Activated T-cell treated with anti-CD3 and anti-CD28 coated beads, Interleukin-2, amount 50 U/mL, for 72 hours (primary cell): ENCODE measurements at places on chromosomes 3 and 15.

GRCh38 chr15:80567721-80568157, 127.4 kb upstream of the ABHD17C start:
- DNase-seq: peak; percentile 18

GRCh38 chr15:90729261-90729660, 12.1 kb downstream of the BLM start:
- no peak for DNase-seq

- DNase-seq: no peak
Measured at GRCh38 chr3:4741404-4742307, 237.6 kb upstream of the BHLHE40 start.

DNA sequence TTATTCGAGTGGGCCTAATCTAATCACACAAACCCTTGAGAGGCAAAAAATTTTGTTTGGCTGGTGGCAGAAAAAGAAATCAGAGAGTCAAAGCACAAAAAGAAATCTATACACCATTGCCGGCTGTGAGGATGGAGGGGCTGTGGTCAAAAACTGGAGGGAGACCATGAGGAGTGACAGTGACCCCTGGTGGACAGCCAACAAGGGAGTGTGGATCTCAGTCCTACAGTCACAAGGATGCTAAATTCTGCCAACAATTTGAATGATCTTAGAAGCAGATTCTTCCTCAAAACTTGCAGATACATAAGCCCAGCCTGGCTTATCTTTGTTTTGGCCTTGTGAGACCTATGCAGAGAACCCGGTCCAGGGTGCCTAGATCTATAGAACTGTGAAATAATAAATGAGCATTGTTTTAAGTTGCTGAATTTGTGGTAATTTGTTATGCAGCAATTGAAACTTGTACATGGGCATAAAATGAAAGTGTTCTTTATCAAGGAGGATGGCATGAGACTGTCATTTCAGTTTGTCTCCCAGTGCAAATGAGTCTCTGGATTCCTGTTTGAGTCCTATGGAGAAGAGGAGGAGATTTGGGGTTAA, 103.0 kb upstream of the ARHGEF26 start:
- peak; percentile 14 for DNase-seq

DNA sequence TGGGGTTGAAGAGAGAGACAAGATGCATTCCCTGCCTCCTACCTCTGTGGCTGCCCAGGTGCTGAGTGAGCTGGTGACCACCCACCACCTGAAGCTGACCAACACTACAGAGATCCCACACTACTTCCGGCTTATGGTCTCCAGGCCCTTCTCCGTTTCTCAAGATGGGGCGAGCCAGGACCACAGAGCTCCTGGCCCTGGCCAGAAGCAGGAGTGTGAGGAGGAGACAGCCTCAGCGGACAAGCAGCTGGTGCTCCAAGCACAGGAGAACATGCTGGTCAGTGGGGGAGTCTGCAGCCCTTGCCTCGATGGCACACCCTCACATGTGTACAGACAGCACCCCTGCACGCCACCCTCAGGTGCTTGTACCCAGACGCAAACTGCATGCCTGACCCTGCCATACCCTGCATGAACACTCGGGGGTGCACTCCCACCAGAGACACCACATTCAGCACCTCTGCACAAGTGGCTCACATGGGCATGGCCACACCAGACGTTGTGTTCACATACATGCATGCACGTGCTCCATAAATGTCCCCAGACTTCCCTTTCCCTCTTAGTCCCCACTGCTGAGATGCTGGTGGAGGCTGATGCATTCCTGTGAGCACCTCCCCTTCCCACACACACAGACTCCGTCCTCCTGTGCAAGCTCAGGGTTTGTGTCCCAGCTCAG, 19.0 kb downstream of the ACAA1 start:
- DNase-seq: peak; percentile 72

GRCh38 chr3:42653560-42654330, at the start of gene ZBTB47:
TSS of gene ZBTB47 (plus strand) at chr3:42653697. CDS start at chr3:42658356, 4,659 bp downstream.
- no peak for DNase-seq

DNA sequence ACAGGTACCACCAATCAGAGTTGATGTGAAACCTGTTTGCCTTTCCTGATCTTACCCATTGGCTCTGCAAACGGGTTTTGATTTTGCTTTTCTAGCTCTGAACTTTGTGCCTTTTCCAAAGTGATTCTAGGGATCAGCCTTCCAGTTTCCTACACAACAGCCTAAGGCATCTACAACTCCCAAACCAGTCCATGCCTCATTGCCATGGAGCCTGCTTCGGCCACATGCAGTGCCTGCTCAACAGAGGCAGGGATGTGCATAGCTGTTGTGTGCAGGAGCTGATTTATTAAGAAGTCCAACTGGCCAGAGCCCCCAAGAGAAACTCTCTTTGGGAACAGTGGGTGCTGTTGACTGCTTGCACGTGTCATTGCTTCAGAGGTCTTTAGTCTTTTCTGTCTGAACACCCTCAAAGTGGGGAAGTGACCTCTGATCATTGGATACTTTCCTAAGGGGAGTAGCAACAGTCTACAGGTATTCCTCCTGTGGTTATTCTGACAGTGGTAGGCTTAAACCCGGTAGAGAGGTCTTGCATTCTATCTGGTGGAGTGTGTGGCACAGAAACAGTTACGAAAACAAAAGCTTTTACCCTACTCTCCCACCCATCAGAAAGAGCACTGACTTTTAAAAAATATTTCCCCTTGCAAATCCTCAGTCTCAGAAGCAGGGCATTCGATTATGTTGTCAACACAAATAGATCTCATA, 36.6 kb upstream of the THSD4 start:
- no peak for DNase-seq

- no peak for DNase-seq
Measured at GRCh38 chr15:39770748-39771689, 11.6 kb downstream of the FSIP1 start.

DNA sequence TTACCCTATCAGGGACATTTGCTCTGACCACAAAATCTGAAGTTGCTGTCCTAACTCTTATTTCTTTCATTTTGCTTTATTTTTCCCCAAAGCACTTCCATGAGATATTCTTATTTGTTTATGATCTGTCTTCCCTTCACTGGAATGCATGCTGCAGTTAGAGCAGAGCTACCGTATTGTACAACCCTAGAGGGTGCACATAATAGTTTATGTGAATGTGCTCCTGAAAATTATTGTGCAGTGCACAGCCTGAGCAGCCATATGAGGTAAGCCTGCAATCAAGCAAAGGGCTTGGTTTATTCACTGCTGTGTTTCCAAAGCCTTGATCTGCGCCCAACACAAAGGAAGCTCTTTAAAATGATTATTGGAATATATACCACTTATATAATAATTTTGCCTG, 120.3 kb upstream of the CADPS start:
- DNase-seq: no peak

GRCh38 chr15:85312929-85313331, 67.5 kb upstream of the AKAP13 start:
- no peak for DNase-seq

DNA sequence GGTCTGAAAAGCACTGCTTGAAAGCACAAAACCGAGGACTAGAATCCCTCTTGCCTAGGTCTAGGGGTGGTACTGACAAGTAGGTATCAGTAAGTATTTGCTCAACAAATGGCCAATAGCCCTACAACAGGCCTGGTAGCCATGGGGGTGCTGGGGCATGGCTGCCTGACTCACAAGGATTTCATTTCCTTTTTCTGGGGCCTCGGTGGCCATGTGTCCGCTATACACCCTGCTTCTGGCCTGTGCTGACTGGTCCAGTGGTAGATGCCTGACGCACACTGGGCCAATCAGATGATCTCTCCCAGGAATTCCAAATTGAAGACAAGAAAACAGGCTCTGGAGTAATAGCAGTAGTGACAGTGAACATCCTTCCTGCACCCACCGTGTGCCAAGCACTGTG, 29.4 kb downstream of the MELTF start:
- DNase-seq: no peak

DNA sequence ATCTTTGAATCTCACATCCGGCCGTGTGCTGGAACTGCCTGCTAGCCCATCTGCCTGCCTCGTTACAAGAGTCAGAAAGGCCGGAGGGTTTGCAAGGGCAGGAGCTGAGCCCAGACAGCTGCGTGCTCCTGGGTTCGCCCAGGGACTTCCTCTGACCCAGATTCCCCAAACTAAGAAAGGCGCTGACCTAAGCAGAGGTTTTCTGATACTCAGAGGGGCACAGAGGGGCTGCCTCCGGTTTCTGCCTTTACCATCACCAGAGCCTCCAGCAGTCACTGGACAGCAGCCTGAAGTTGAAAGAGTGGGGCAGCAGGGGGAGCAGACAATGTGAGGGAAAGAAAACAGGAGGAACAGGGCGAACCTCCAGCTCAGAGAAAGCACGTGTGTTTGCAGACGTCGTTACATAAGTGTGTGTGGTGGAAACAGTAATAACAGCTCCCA, 33.4 kb upstream of the RAD18 start:
- no peak for DNase-seq

DNA sequence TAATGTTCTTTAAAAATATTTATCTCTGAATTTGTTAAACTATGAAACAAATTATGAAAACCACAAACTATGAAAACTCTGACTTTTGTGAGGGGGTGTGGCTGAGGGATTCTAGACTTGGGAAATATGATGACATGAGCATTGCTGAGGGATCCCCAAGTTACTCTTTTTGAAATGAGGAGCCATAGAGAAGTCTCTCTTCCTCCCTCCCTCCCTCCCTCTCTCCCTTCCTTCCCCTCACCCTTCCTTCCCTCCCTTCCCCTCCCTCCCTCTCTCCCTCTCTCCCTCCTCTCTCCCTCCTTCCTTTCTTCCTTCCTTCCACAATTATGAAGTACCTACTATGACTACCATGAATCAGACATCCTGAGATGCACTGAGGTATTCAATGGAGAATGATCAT, 673.1 kb downstream of the ROBO1 start:
- DNase-seq: no peak

DNA sequence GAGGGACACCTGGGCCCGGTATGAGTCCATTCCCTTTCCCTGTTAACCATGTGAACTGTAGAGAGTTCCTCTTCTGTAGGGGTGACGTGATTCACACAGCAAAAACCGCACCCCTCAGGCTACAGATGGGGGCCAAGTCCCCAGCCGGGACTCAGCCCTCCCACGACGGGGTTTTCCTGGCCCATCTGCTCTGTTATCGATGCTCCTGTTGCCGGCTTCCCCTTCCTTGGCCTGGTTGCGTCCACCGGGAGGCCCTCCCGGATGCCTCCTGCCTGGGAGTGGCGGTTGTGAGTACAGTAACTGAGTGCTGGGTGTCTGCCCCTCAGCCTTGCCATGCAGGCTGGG, 817 bp upstream of the PLXNA1 start:
- peak; percentile 68 for DNase-seq

- DNase-seq: no peak
Measured at GRCh38 chr3:171792531-171792930, 17.8 kb downstream of the PLD1 start.

DNA sequence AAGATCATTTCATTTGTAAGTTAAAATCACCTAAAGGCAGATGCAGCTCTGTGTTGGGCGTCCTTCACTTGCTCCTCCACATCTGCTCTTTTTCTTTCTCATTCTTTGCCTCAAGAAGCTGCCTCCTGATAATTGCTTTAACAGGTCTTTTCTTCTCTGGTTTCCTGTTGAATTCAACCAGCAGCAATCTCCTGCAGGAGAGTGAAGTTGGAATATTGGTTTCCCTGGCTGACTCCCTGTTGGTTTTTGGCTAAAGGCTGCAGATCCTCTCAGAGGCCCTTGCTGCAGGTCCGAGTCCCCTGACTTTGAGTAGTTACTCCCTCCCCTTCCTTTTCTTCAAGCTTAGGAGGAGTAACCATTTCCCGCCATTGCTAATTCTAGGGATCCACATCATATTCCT, 4.2 kb downstream of the TP63 start:
- DNase-seq: no peak

DNA sequence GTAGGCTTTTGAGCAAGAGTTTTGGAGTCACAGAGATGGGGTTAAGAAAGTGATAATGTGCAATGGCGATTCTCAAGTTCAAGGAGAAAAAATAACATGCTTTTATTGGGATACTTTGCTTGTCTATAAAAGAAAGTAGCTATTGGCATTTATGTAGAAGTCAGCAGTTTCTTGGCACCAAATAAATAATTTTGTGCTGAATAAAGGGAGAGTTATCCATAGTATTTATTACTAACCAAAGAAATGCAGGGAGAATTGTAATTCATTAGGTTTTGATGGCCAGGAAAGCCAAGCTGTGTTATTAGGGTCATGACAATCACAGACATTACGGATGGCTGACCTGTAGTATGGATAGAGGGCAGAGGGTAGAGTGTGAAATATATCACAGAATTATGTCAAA, 33.1 kb downstream of the BTD start:
- DNase-seq: no peak

- DNase-seq: no peak
Measured at GRCh38 chr15:45873781-45874180, 239.0 kb downstream of the SQOR start.

GRCh38 chr3:194032828-194033435, 103.0 kb upstream of the HES1 start:
- DNase-seq: no peak

- no peak for DNase-seq
Measured at GRCh38 chr3:87236093-87236492, 9.0 kb downstream of the CHMP2B start.

DNA sequence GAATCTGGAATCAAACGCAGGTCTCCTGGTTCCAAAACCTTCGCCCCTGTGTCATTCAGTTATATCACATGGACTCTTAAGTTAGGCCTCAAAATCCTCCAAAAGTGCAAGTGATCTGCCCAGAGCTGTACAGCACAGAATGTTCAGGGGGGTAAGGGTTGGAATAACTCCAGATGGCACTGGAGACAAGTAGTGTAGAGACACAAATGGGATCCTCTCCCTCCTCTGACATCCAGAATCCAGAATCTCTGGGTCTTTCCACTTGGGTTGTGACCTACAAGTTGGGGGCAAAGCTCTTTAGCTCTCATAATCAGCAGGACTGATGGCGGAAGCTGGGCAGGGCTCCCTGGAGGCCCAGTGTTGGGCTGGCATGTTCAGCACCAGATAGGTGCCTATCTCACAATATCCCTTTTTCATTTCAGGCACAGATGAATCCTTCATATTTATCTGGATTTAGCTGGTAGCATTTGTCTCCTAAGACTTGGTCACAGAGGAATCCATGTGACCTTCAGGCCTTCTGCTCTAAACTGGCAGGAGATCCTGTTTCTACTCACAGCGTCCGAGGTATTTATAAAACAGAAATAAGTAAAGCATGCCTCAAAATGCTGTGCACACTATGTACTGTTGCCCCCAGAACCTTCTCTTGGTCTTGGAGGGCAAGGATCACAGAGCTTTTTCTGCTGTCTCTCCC, 15.4 kb downstream of the ABHD2 start:
- DNase-seq: no peak

- DNase-seq: no peak
Measured at GRCh38 chr3:61030469-61031035, 220.7 kb downstream of the FHIT start.

- no peak for DNase-seq
Measured at GRCh38 chr15:91516866-91517265, 336.6 kb upstream of the SLCO3A1 start.

- DNase-seq: no peak
Measured at GRCh38 chr3:45753095-45753494, 43.2 kb downstream of the SLC6A20 start.

- DNase-seq: no peak
Measured at GRCh38 chr3:152061296-152061695, 187.9 kb downstream of the SUCNR1 start.
